Mesothelial cell of epicardium (in vitro differentiated cells): ENCODE measurements at places on chromosomes 3 and 15.

GRCh38 chr3:134231131-134231530, 19.5 kb downstream of the RYK start:
- H3K4me1 ChIP-seq, result peaks cover 28% of the 10 kb centered on the region
- peak overlapping the region; percentile 73 for H3K27ac ChIP-seq
- H3K36me3 ChIP-seq, result peaks cover 7% of the 10 kb centered on the region
- no peak for DNase-seq
- H3K27me3 ChIP-seq, result no peaks in the 10 kb centered on the region

GRCh38 chr15:65920121-65920520, 50.8 kb downstream of the RAB11A start:
- H3K4me3 ChIP-seq, result no peak overlapping the region
- no peak overlapping the region for H3K27ac ChIP-seq
- H3K4me1 ChIP-seq, result peaks cover 10% of the 10 kb centered on the region
- H3K36me3 ChIP-seq, result no peaks in the 10 kb centered on the region
- H3K27me3 ChIP-seq, result no peaks in the 10 kb centered on the region

DNA sequence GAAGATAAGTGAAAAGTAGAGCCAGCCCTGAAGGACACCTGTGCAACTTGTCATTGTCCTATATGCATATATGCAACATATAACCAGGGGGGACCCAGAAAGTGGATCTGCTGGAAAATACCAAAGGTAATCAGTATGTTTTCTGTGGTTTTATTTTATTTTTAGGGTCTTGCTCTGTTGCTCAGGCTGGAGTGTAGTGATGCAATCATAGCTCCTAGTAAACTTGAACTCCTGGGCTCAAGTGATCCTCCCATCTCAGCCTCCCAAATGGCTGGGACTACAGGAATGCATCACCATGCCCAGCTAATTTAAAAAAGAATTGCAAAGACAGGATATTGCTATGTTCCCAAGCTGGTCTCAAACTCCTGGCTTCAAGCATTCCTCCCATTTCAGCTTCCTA, 18.0 kb upstream of the ALDH1A2 start:
- H3K27ac ChIP-seq, result no peak overlapping the region
- H3K4me3 ChIP-seq, result no peak overlapping the region
- DNase-seq, result no peak
- H3K4me1 ChIP-seq, result peaks cover 7% of the 10 kb centered on the region
- H3K27me3 ChIP-seq, result no peaks in the 10 kb centered on the region

DNA sequence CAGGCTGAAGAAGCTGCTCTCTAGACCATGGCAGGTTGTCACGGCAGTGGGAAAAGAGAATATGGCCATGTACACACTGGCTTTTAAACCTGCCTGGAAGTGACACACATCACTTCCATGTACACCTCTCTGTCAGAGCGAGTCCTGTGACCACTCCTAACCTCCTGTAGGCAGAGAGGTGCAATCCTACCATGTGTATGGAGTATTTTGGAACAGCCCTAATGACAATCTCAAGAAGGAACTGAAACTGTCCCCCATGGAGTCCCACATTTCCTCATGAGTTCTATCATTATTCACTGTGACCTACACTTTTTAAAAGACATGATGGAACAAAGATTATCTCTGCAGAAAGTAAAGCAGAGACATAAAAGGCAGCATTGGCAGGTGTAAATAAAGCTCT, 153.4 kb upstream of the PFN2 start:
- no peak overlapping the region for H3K4me3 ChIP-seq
- H3K27me3 ChIP-seq, result peaks cover 2% of the 10 kb centered on the region
- H3K36me3 ChIP-seq, result no peaks in the 10 kb centered on the region
- H3K27ac ChIP-seq, result no peak overlapping the region
- DNase-seq, result no peak

- H3K36me3 ChIP-seq, result no peaks in the 10 kb centered on the region
- peaks cover 7% of the 10 kb centered on the region for H3K27me3 ChIP-seq
- peaks cover 17% of the 10 kb centered on the region for H3K4me1 ChIP-seq
- no peak for DNase-seq
- H3K27ac ChIP-seq, result no peak overlapping the region
Measured at GRCh38 chr15:69508659-69509058, 56.0 kb downstream of the RPLP1 start.

GRCh38 chr3:25513642-25514266, 85.7 kb downstream of the RARB start:
- H3K36me3 ChIP-seq, result peaks cover 43% of the 10 kb centered on the region
- no peak for DNase-seq
- no peak overlapping the region for H3K4me3 ChIP-seq
- peak overlapping the region; percentile 74 for H3K27ac ChIP-seq

GRCh38 chr15:54772663-54773062, 424.1 kb downstream of the RSL24D1 start:
- no peaks in the 10 kb centered on the region for H3K4me1 ChIP-seq
- DNase-seq, result no peak
- H3K27me3 ChIP-seq, result no peaks in the 10 kb centered on the region
- no peaks in the 10 kb centered on the region for H3K36me3 ChIP-seq

DNA sequence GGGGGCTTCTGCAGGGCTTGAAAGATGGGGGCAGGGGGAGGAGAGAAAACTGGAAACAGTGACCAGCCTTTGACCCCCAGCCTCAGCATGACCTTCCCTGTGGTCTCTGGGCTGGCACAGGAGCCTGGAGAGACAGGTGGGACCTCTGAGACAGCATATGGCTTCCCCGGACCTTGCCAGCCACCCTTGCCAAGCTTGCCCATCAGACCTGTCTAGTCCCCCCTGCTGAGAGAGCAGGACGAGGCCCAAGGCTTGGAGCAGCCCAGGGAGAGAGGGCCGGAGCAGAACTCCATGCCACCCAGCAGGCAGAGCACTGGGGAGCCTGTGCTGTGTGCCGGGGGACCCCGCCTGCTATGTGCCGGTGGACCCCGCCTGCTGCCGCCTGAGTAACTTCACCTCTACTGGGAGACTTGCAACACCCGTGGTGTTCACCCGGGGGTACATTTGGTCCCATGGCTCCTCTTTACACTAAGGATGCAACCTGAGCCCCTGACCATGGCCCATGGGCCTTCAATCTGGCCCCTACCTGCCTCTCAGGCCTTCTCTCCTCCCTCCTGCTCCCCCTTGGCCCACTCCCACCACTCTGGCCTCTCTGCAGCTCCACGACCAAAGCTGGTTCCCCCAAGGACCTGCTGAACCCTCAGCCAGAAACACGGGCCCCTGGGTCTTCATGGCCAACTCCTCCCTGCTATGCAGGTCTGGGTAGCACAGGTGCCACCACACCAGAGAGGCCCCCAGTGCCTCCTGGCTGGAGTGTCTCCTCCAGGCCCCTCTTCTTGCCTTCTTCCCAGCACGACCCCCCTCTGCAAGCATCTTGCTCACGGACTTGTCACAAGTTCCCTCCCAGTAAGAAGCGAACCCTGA, 21.1 kb upstream of the SLC41A3 start:
- H3K27me3 ChIP-seq, result no peaks in the 10 kb centered on the region
- H3K27ac ChIP-seq, result no peak overlapping the region
- DNase-seq, result peak; percentile 36
- peaks cover 2% of the 10 kb centered on the region for H3K4me1 ChIP-seq
- H3K36me3 ChIP-seq, result no peaks in the 10 kb centered on the region

- peaks cover 13% of the 10 kb centered on the region for H3K4me1 ChIP-seq
- H3K36me3 ChIP-seq, result no peaks in the 10 kb centered on the region
- H3K4me3 ChIP-seq, result no peak overlapping the region
- H3K27me3 ChIP-seq, result peaks cover 100% of the 10 kb centered on the region
- no peak overlapping the region for H3K27ac ChIP-seq
- no peak for DNase-seq
Measured at GRCh38 chr3:147397875-147398812, 8.2 kb downstream of the ZIC4 start.

- no peaks in the 10 kb centered on the region for H3K36me3 ChIP-seq
- H3K4me3 ChIP-seq, result no peak overlapping the region
- H3K27me3 ChIP-seq, result no peaks in the 10 kb centered on the region
- DNase-seq, result no peak
Measured at GRCh38 chr3:188822411-188822810, 349.4 kb upstream of the TPRG1 start.

- DNase-seq, result no peak
- H3K36me3 ChIP-seq, result peaks cover 48% of the 10 kb centered on the region
- H3K27me3 ChIP-seq, result no peaks in the 10 kb centered on the region
- no peak overlapping the region for H3K4me3 ChIP-seq
Measured at GRCh38 chr3:5140839-5141238, 18.7 kb downstream of the ARL8B start.

- peaks cover 5% of the 10 kb centered on the region for H3K36me3 ChIP-seq
- no peak overlapping the region for H3K27ac ChIP-seq
- no peak overlapping the region for H3K4me3 ChIP-seq
- no peak for DNase-seq
- H3K27me3 ChIP-seq, result no peaks in the 10 kb centered on the region
- H3K4me1 ChIP-seq, result peaks cover 40% of the 10 kb centered on the region
Measured at GRCh38 chr3:172179680-172180399, 140.5 kb downstream of the FNDC3B start.

GRCh38 chr15:26929588-26929987, 41.4 kb upstream of the GABRG3 start:
- H3K4me1 ChIP-seq, result no peaks in the 10 kb centered on the region
- no peak for DNase-seq
- no peaks in the 10 kb centered on the region for H3K36me3 ChIP-seq
- H3K4me3 ChIP-seq, result no peak overlapping the region
- H3K27me3 ChIP-seq, result peaks cover 5% of the 10 kb centered on the region

GRCh38 chr15:92901072-92901761, 1.1 kb downstream of the CHD2 start:
- peaks cover 21% of the 10 kb centered on the region for H3K36me3 ChIP-seq
- no peak for DNase-seq
- H3K27me3 ChIP-seq, result no peaks in the 10 kb centered on the region
- peak overlapping the region; percentile 100 for H3K27ac ChIP-seq
- H3K4me1 ChIP-seq, result peaks cover 43% of the 10 kb centered on the region

DNA sequence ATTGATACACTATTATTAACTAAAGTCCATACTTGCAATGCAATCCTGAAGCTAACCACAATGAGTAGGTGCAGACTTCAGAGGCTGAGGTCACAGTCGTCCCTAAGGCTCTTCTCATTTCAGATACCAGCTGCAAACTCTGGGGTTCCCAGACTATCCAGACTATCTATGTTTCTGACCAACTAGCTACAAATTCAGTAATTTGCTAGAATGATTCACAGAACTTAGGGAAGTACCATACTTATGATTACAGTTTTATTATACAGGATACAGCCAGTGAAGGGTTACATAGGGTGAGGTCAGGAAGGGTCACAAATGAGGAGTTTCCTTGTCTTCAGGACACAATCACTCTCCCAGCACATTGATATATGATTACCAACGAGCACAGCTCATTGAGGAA, 36.5 kb downstream of the PPM1L start:
- no peaks in the 10 kb centered on the region for H3K27me3 ChIP-seq
- H3K27ac ChIP-seq, result no peak overlapping the region
- H3K4me3 ChIP-seq, result no peak overlapping the region
- H3K4me1 ChIP-seq, result no peaks in the 10 kb centered on the region

GRCh38 chr3:81769299-81769698, 7.9 kb upstream of the GBE1 start:
- no peaks in the 10 kb centered on the region for H3K36me3 ChIP-seq
- H3K27me3 ChIP-seq, result peaks cover 3% of the 10 kb centered on the region
- DNase-seq, result no peak
- no peak overlapping the region for H3K4me3 ChIP-seq
- no peaks in the 10 kb centered on the region for H3K4me1 ChIP-seq

DNA sequence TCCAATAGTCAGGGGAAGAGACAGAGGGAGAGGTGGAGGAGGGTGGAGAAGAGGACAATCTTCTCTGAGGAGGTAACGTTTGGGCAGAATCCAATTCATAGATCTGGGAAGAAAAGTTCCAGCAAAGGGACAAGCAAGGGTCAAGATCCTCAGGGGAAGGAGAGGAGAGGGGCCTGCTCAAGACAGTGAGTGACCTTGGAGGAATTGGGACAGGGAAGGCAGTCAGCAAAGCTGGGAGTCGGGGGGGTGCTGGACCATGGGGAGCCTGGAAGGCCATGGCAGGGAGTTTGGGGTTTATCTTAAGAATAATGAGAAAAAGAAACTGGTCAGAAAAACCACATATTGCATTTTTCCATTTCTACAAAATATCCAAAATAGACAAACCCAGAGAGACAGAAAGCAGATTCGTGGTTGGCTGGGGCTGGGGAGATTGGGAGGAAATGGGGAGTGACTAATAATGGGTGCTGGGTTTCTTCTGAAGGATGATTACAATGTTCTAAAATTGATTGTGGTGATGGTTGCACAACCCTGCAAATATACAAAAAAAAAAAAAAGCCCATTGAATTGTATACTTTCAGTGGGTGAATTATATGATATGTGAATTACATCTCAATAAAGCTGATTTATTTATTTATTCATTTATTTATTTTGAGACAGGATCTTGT, 19.6 kb upstream of the SRP14 start:
- DNase-seq, result no peak
- H3K27ac ChIP-seq, result no peak overlapping the region
- no peaks in the 10 kb centered on the region for H3K27me3 ChIP-seq
- H3K4me1 ChIP-seq, result peaks cover 21% of the 10 kb centered on the region
- no peaks in the 10 kb centered on the region for H3K36me3 ChIP-seq

DNA sequence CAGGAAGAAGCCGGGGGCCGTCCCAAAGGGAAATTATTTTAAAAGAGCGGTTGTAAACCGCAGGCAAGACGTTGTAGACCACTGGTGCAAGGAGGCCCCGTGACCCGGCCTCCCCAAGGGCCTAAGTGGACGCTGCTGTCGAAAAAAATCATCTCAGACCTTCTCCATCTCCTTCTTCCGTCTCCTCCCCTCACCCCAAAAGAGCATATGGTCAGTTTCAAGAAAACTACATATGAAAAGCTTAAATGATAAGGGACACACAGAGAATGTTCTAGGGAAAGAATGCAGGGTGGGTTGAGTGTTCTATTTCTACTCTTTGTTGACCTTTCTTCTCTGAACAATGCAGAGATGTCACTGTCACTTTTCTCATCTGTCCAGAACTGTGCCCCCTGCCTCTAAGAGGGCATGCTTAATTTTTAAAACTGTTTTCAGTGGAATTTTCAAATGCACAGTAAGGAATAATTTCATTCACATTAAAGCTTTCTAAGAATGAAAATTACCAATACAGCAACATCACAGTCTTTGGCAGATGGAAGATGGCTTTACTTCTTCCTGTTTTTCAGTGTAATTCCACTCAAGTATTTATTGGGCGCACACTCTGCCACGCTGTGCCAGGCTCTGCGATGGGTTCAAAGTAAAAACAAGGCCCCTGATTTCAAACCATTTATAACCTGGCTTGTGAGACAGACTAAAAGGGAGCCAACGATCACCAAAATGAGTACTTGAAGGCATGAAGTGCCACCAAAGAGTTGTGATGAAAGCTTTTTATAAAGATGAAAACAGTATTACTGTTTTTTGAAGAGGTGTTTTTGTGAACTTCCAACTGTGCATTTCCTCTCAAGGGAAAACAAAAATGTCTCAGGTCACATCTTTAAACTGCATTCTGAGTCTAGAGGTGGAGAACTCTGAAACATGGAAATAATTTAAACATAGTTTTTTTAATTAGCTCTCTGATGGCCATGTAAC, 891 bp upstream of the TOP2B start:
- H3K27me3 ChIP-seq, result no peaks in the 10 kb centered on the region
- DNase-seq, result no peak
- H3K4me1 ChIP-seq, result peaks cover 41% of the 10 kb centered on the region

DNA sequence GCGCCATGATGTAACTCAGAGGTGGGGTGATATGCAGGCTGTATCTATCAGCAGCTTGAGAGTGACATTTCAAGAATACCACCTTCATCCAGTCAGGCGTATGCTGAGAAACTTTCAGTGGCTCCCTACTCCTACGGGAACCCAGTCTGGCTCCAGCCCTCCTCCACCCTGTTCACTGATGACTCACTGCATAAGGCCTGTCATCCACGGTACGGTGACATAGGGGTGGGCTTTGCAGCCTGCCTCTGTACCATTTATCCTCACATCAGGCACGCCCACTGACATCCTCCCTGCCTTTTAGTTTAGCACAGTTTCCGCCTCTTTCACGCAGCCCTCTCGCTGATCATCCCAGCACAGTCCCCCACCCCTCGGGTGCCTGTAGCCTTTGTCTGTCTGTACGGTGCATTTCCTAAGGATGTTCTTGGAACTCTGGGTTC, 11.7 kb downstream of the PXYLP1 start:
- no peaks in the 10 kb centered on the region for H3K36me3 ChIP-seq
- peak overlapping the region; percentile 17 for H3K27ac ChIP-seq
- no peak for DNase-seq
